ENCODE measurements at places on chromosomes 2 and 18. TPM values are rescaled to one million over a fixed set of nuclear protein-coding genes. Genes with fewer than 3 reads are reported as not detected.

DNA sequence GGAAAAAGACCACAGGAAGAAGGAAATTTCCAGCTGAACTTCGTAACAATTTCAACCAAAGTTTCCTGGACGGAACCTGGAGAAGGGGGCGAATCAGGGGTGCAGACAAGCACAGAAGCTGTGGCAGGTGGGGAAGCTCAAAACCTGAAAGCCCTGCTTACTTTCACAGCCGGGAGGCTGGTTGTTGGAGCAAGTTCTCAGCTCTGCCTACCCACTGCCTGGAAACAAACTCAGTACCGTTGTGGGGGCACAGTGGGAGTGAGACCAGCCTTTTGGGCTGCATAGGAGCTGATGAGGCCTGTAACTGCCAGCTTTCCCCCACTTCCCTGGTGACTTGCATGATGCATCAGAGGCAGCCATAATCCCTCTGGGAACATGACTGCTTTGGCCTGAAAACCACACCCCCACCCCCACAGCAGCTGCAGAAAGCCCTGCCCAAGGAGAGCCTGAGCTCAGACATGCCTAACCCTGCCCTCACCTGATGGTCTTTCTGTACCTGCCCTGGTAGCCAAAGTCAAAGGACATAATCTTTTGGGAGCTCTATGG is 207.0 kb upstream of the VWC2L start:
- DNase-seq: no peak
- H3K27ac ChIP-seq: no peak overlapping the region
- H3K4me1 ChIP-seq: no peaks in the 10 kb centered on the region
- no peaks in the 10 kb centered on the region for H3K36me3 ChIP-seq
- H3K4me3 ChIP-seq: no peak overlapping the region

DNA sequence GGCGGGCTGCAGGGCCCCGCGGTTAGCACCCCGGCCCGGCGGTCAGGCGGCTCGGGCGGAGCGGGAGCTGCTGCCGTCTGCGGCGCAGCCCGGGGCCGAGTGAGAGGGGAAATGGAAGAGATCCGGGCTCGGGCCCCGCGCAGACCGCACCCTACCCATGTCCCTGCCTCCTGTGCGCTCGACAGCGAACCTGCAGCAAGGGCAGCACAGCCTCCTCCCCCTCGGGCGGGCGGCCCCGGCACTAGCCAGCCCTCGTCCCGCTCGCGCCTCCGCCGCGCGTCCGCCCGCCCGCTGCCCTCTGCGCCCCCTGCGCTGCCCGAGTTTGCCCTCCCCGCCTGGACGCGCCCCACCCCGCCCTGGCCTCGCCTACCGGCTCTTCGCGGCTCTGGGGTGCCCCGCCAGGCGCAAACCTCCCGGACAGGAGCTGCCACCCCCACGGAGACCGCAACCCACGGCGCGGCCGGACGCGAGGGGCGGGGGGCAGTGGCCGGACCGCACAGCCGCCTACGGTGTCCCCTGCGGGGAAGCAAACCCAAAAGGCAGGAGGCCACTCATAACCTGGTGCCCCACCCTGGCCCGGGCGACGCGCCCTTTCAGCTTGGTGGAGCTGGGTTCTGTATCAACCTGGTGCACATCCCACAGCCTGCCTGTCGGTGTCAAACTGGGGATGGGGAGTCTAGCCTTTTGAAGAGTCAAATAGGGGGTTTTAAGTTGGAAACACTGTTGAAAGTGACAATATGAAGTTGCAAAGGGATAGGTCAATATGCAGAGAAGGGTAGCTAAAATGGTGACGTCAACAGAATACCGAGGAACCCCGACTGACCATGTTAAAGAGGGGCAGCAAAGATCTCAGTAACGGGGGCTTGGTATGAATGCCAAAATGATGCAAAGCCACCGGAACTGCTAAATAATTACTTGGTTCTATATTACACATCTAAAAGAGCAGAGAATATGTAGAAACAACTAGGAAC is at the start of gene IHH:
Gene IHH, minus strand, starts transcription at position 101 of the 971 bp plus-strand sequence. CDS start 454 bp downstream, outside the sequence.
- DNase-seq: peak; percentile 56
- H3K4me1 ChIP-seq: peaks cover 39% of the 10 kb centered on the region
- H3K27me3 ChIP-seq: peaks cover 59% of the 10 kb centered on the region
- no peaks in the 10 kb centered on the region for H3K36me3 ChIP-seq
- H3K4me3 ChIP-seq: peak within 1 kb of the TSS; percentile 46
- no peak within 1 kb of the TSS for H3K27ac ChIP-seq

- H3K27ac ChIP-seq: no peak overlapping the region
- no peaks in the 10 kb centered on the region for H3K27me3 ChIP-seq
- H3K36me3 ChIP-seq: no peaks in the 10 kb centered on the region
- no peak overlapping the region for H3K4me3 ChIP-seq
These were observed 1.1 kb downstream of the FSHR start for GRCh38 chr2:49153252-49153651.

DNA sequence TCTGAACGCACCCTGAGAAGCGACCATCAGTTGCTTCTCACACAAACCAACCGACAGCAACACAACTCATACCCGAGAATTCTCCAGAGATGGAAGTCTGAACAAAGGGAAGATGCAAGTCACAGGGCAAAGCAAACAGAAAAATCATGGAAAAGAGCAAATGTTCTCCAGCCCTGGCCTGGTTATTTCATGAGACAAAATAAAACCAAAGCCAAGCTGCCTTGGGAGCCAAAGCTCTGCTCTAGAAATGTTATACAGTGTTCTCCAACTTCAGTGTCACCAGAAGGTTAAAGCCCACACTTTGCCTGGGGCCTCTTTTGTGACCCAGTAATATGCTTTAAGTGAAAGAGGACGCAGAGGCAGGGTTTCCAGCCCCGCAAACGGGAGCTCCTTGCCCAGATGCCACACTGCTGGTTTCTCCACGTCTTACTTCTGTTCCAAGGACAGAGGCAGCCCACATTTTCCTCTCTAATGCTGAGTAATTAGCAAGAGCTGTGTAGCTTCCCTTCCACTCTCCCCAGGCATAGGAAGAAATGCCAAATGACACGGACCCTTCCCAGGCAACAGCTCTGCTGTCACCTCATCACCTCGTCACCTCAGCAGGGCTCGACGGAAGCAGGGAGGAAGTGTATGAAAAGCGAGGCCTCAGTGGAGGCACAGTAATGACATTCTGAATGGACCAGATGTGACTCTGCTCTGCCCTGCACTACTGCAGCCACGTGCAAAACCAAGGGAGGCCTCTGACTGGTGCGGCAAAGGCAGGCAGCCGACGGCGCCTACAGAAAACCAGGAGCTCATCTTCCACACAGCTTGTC is 64.7 kb downstream of the FBXO15 start:
- no peak for DNase-seq
- H3K27ac ChIP-seq: no peak overlapping the region
- no peaks in the 10 kb centered on the region for H3K4me1 ChIP-seq
- no peaks in the 10 kb centered on the region for H3K27me3 ChIP-seq
- H3K4me3 ChIP-seq: no peak overlapping the region

GRCh38 chr2:71459084-71459431 is 5.7 kb downstream of the DYSF start:
- peaks cover 16% of the 10 kb centered on the region for H3K27me3 ChIP-seq
- H3K4me3 ChIP-seq: no peak overlapping the region
- no peak overlapping the region for H3K27ac ChIP-seq
- peaks cover 15% of the 10 kb centered on the region for H3K4me1 ChIP-seq
- no peak for DNase-seq
- no peaks in the 10 kb centered on the region for H3K36me3 ChIP-seq

DNA sequence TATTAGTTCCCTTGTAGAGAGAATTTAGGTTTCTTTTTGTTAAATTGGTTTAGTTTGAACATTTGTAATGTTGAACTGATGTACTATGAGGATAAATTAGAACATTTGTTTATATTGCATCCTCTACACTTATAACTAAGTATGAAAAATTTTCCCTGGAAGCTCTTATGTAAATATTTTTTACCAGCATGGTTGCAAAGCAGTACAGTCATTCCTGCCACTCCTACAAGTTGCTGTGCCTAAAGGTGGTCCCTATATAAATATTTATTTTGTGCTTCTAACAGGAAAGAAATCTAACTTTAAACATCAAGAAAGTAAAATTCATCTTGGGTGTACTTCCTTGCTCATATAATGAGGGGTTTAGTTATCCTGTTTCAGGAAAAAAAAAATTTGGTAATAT is 14.2 kb downstream of the TWSG1 start:
- H3K27me3 ChIP-seq: no peaks in the 10 kb centered on the region
- no peak for DNase-seq
- no peak overlapping the region for H3K27ac ChIP-seq
- H3K4me1 ChIP-seq: peaks cover 16% of the 10 kb centered on the region
- H3K36me3 ChIP-seq: no peaks in the 10 kb centered on the region
- H3K4me3 ChIP-seq: no peak overlapping the region

GRCh38 chr2:200296118-200296517 is 10.4 kb upstream of the SPATS2L start:
- no peak for DNase-seq
- H3K4me3 ChIP-seq: no peak overlapping the region
- H3K27me3 ChIP-seq: no peaks in the 10 kb centered on the region
- H3K27ac ChIP-seq: no peak overlapping the region
- H3K36me3 ChIP-seq: no peaks in the 10 kb centered on the region

DNA sequence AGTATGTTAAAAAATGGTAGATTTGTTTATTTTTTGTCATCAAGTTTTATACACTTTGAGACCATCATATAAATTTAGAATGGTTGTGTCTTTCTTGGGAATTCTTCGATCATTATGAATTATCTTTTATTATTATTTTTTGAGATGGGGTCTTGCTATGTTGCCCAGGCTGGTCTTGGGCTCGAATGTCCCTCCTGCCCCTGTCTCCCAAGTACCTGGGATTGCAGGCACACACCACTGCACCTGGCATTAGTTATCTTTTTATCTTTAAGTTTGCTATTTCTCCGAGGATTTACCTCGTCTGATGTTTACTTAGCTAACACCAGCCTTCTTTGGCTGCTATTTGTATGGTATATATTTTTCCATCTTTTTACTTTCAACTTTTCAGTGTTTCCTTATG is 100.0 kb downstream of the BIRC6 start:
- H3K36me3 ChIP-seq: peaks cover 18% of the 10 kb centered on the region
- no peak for DNase-seq
- H3K4me1 ChIP-seq: no peaks in the 10 kb centered on the region
- no peak overlapping the region for H3K4me3 ChIP-seq

DNA sequence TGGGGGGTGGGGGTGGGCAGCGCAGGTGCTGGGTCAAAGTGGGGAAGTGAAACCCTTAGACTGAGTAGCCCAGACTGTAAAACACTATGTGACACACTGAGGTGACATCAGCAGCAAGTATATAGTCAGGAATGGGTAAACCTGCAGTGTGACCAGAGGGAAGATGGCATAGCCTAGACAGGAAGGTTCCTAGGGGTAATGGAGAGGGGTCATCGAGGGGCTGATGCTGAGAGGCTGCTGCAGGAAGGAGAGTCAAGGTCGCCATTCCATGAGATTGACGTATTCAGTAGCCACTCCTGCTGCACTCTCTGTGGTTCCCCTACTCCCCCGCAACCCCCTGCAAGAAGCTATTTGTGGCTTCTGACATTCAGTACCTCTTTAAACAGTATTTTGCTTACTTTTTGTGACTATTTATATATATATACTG is 111.7 kb downstream of the CHST9 start:
- DNase-seq: no peak
- no peaks in the 10 kb centered on the region for H3K27me3 ChIP-seq
- no peak overlapping the region for H3K27ac ChIP-seq

DNA sequence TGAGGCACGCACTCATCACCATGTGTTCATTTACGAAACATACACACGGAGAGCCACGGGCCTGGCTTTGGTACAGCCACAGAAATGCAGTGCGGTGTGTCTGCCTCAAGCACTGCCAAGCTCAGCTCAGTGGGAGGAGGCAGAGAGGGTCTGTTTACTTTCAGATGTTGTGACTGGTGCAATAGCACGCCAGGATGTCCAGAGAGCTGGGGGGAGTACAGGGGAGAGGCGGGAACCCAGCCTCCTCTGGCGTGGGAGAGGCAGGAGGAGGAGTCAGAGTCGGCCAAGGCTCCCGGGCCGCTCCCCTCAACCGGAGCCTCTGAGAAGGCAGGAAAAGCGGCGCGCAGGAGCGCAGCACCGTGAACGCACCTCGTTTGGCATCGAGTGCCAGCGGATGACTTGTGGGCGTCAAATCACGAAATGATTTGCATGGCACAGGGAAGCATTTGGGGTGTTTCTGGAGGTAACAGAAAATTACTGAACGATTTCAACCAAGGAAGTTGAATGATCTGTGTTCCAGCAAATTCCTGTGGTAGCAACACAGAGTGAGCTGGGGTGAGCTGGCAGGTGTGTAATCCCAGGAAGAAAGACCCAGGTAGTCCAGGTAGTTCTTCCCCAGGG is 143.0 kb downstream of the ZNF516 start:
- no peaks in the 10 kb centered on the region for H3K4me1 ChIP-seq
- H3K4me3 ChIP-seq: no peak overlapping the region

DNA sequence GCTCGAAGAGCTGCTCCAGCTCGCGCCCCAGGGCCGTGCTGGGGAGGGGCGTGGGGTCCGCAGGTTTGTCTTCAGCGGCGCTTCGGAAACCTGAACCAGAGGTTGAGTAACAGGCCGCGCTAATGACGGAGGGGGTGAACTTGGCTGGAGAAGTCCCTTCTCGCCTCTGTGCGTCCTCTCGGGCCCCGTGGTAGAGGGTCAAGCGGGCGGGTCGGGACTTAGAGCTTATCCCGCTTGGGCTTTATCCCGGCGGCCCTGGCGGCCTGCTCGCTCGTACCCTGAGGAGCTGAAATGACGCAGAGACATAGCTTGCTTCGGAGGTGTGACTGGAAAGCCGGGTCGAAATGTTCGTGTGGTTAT is 479 bp downstream of the RNMT start:
- no peaks in the 10 kb centered on the region for H3K27me3 ChIP-seq
- DNase-seq: no peak
- peaks cover 33% of the 10 kb centered on the region for H3K4me1 ChIP-seq

DNA sequence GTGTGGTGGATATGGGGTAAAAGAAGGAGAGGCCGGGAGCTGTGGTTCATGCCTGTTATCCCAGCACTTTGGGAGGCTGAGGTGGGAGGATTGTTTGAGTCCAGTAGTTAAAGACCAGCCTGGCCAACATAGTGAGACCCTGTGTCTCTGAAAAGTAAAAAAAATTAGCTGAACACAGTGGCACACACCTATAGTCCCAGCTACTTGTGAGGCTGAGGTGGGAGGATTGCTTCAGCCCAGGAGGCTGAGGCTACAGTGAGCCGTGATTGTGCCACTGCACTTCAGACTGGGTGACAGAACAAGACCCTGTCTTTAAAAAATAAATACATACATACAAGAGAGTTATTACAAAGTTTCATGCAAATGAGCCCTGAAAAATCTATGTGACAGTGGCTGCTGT is 80.6 kb downstream of the SPTBN1 start:
- no peak overlapping the region for H3K4me3 ChIP-seq
- DNase-seq: no peak
- H3K4me1 ChIP-seq: peaks cover 41% of the 10 kb centered on the region
- H3K36me3 ChIP-seq: peaks cover 21% of the 10 kb centered on the region
- no peak overlapping the region for H3K27ac ChIP-seq

- no peak overlapping the region for H3K4me3 ChIP-seq
- DNase-seq: no peak
- H3K4me1 ChIP-seq: no peaks in the 10 kb centered on the region
- peaks cover 13% of the 10 kb centered on the region for H3K36me3 ChIP-seq
- no peak overlapping the region for H3K27ac ChIP-seq
These were observed 153.0 kb downstream of the TMEM247 start for GRCh38 chr2:46632349-46632748.

GRCh38 chr2:238459081-238459629 is 32.4 kb downstream of the ASB1 start:
- no peak for DNase-seq
- no peaks in the 10 kb centered on the region for H3K36me3 ChIP-seq
- H3K4me3 ChIP-seq: no peak overlapping the region
- no peaks in the 10 kb centered on the region for H3K27me3 ChIP-seq
- no peak overlapping the region for H3K27ac ChIP-seq

Gene GALR1
- not detected for total RNA-seq

Gene ACMSD
- not detected for total RNA-seq

Gene EVX2
- not detected for total RNA-seq

Gene MGAT4A
- 82.0 TPM for total RNA-seq

Gene SDC1
- 90.0 TPM for total RNA-seq

Gene LDLRAD4
- total RNA-seq: 24.6 TPM

Gene AQP4
- 301 TPM for total RNA-seq

Gene RGPD3
- 0.21 TPM for total RNA-seq

Gene RUFY4
- not detected for total RNA-seq

Measured in lower lobe of right lung (tissue), 2 donors.